ENCODE measurements at places on chromosomes 7 and 10.

- DNase-seq, result no peak
These were observed 63.6 kb upstream of the TRIM24 start for GRCh38 chr7:138396251-138397070.

- no peak for DNase-seq
These were observed 11.0 kb upstream of the GDF10 start for GRCh38 chr10:47288916-47289495.

DNA sequence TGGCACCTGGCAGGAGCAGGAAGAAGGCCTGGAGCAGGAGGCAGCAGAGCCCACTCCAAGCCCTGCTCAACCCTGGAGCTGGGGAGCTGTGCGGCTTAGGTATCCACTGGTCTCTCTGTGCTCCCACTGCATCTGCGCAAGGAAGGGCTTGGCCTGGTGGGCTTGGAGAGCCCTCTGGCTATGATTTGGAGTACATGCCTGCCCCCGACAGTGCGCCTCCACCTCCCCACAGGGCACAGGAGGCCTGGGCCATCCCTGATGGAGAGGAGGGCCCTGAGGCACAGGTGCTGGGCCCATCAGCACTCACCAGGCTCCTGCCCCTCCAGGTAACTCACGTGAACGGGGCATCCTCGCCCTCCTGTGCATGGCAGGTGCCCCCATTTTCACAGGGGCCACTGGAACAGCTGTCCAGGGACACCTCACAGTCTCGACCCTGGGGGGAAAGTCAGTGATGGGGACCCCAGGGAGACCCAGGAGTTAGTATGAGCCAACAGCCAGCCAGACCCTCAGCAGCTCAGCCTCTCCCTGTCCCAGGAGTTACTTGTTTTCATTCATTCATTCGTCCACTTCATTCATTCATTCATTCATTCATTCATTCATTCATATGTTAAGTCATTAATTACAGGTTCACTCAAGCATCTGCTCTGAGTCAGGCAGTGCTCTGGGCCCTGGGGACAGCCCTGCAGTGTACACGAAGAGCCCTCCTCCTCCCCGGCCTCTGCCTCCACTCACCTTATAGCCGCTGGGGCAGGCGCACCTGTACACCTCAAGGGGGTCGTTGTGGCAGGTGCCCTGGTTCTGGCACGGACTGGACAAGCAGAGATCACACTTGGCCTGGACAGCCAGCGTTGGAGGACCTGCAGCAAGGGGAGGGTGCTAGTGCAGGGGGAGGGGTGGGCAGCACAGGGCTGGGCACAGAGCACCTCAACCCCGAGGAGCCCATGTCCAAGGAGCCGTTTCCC lies 167.2 kb downstream of the SLIT1 start:
- no peak for DNase-seq

GRCh38 chr10:89302625-89303024 lies 779 bp downstream of the IFIT2 start:
- DNase-seq, result no peak

DNA sequence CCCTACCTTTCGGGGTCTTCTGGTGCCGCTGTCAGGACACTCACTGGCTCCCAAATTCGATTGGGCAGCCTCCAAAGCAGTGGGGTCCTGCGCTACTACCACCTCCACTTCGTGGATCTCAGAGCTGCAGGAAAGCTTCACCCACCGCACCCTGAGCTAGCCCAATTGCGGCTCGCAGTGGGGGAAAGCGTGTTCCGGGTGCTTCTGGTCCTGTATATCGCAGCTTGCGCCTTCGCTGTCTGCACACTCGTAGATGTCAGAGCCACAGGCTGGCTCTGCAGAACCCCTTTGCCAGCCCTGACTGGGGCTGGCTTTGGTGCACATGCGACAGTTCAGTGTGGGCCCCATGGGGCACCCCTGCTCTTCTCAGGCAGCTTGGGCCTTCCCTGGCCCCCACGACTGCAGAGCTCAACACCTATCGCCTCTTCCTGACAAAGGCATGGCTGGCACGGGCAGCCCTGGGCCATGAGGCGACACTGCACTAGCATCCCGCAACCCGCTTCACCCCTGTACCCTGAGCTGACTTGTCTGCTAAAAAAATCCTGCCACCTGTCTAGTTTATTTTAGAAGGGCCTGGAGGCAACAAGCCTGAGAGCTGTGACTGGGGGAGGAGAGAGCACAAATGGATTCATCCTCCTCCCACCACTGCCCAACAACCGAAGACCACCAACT lies 78.7 kb upstream of the ABI1 start:
- DNase-seq, result no peak

Measured in smooth muscle cell of the brain vasculature (primary cell).